ENCODE measurements at places on chromosomes 1 and 21.
A peak's percentile ranks its signal among the peaks of the same experiment; 100 is the strongest.

GRCh38 chr1:156848461-156849150, 10.3 kb downstream of the INSRR start:
- DNase-seq, result no peak

GRCh38 chr21:22885079-22885478, 1886.9 kb downstream of the NCAM2 start:
- no peak for DNase-seq

DNA sequence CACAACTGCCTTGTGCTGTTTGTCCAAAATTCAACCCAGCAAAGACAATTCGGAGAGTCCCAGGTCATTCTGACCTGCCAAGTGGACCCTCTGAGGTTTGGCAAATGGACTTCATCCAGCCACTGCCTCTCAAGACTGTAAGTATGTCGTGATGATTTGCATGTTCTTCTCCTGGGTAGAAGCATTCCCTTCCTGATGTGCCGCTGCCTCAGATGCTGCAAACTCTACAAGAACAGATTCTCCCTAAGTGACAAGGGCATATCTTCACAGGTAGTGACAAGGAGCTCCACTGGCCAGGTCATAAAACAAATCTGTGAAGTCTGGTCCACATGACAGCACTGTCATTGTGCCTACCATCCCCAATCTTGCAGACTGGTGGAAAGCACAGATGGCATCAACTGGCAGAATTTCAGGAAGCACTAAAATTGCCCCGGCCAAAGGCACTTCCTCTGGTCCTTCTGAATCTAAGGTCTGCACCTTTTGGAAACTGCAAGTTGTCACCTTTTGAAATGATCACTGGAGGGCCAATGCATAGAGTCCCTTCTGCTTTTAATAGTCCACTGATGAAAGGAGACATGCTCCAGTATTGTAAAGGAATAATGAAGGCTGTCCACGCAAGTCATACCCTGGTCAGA, 27.4 kb downstream of the POFUT2 start:
- DNase-seq, result no peak

DNA sequence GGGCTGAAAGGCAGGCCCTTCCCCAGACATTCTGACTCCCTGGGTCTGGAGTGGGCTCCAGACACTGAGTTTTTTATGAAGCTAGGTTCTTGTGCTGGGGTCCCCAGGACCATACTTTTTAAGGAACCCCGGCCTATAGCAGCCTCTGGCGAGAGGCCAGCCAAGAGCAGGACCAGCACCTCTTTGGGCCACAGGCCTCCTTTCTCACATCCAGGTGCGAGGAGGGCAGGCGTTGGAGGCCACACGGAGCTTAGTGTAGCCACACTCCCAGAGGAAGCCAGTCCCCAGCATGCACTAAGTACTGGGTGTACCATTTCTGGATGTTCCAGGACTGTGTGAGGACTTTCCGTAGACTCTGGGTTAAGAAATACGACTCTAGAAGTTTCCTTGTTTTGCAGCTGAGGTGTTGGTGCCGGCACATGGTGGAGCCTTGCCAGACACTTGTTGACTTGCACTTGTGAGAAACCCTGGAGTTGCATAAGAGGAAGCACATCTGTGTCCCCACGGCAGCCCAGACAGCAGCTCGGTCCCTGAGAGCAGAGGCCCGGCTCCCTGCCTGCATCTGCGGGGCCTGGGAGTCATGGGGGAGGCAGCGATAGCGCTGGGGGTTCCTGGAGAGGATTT, 122.2 kb upstream of the VAMP3 start:
- no peak for DNase-seq

DNA sequence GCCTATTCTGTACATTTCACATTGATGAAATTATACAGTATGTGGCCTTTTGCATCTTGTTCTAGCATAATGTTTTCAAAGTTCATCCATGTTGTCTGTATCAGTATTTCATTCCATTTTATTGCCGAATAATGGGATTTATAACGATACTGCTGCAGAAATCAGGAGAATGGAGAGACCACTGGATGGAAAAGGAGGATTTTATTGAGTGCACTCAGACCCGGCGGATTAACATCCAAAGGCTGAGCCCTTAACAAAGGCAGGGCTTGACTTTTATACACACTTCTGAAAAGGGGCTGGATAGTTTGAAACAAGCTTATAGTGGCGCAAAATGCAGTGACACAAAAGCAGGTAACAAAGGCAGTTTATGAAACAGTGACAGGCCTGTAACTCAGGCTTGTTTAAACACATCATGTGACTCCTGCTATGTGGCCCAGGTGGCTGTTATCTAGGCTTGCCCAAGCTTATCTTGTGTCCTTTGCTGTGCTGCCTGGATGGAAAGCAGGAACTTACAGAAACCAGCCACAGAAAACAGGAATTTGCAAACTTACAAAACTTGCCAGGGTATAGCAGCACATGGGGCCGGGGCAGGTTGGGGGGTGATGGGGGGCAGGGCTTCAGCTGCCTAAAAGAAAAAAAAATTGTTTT, 32.8 kb upstream of the KCNJ15 start:
- no peak for DNase-seq

DNA sequence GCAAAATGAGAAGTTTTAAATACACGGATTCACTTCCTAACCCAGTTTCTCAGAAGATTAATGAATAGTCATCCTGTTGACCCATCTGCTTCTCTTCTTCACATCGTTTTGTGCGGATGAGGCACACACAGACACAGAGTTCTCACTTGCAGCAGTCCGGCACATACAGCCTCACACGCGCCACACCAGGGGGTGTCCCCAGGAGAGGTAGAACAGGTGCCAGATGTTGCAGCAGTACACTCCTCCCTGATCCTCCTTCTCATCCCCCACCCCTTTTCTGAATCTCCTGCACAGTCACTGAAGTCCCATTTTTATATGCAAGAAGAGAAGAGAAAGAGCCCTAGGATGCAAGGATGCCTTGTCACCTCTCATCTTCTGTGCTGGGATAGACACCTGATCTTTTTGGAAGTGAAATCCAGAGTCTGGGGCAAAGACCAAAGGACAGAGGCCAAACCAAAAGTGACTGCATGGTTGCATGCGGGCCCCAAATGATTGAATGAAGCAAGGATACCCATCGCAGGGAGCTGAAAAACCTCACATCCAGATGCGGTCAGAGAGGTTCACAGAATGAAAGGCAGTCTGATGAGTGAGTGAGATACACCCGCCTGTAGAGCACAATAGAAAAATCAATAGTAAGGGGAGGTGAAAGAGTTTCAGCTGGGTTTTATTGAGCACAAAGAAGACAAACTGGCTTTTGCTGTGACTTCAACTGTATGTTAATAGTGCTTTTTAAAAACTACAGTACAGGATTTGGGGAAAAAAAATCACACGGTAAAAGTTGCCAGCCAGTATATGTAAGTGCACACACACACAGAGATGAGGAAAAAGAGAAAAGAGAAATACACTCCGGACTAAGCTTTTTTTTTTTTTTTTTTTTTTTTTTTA, 28.9 kb downstream of the PBX1 start:
- DNase-seq, result peak; percentile 84
